ENCODE measurements at places on chromosomes 3 and 15.

DNA sequence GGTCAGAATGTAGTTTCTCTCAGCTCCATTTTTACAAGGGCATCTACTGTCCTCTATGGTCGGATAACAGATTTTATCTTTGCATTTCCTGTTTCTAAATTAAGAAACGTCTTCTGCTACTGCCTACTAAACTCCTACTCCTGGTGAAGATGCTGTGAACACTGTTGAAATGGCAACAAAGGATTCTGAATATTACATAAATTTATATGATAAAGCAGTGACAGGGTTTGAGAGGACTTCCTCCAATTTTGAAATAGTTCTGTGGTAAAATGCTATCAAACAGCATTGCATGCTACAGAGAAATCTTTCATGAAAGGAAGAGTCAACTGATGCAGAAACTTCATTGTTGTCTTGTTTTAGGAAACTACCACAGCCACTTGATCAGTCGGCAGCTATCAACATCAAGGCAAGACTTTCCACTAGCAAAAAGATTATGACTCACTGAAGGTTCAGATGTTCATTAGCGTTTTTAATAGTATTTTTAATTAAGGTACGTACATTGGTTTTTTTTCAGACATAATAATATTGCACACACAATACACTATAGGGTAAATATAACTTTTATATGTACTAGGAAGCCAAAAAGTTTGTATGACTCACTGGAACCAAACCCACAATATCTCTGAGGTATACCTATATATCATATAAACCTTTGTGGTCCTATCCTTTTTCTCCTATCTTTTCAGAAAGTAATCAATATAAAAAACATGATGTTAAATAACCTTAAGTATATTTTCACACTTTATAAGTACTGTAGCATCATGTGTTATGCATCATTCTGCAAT is 156.1 kb downstream of the STAG1 start:
- DNase-seq = no peak

GRCh38 chr15:59689626-59690236 is 611 bp upstream of the BNIP2 start:
- DNase-seq = no peak

DNA sequence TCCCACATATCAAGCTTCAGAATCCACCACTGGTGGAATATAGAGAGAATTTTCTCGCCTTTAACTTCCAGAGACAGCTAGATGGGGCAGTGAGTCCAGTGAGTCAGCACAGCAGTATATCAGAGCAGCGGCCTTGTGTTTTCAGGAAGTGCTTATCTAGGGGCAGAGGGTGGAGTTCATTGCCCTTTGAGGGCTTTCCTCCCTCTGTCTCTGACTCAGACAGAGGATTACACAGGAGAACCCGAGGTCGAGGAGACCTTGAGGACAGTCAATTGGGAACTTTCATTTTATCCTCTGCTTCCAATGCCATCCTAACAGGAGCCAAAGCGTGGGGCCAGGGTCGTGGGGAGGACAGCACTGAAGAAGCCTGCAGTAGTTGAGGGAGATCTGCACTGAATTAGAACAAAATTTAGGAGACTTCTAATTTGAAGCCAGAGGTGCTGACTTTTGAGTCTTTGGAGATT is 109.6 kb upstream of the UMPS start:
- DNase-seq = no peak

DNA sequence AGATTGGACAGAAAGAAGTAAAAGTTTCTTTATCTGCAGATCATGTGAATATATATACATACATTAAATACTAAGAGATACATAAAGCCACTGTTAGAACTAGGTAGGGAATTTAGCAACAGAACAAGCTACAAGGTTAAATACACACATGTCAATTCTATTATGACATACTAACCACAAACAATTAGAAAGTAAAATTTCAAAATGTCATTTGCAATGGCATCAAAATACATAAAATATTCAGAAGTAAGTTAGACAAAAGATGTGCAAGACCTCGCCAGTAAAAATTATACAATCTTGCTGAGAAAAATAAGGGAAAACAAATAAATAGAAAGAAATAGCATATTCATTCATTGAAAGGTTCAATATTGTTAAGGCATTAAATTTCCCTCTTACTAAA is 200.0 kb upstream of the HES1 start:
- DNase-seq = no peak

DNA sequence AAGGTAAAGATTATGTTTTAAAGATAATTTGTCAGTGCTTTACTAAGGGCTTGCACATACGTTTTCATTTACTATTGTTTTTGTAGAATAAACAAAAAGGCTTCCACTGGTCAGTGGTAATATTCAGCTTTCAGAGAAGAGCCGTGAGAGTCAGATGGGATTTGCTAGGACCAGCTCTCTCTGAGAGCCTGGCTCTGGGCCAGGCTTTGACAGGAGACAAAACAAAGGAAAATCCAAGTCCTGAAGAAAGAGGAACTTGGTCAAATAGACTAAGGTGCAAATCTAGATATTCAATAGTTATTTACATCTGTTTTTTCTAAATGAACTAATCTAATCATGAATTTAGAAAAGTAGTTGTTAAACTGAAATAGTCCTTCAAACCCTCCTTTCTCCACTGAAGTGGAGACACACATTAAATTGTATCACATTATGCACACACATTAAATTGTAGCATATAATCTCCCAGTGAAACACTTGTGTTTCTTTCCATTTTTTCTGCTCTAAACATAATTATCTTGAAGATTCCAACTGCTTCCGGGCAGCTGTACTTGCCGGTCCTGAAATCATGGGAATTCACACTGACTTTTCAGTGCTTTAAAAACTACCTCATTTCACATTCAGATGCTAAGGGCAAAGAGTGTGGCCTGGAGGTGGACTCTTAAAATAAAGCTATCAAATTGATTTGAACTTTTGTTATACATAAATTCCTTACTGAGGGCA is 55.1 kb upstream of the FILIP1L start:
- no peak for DNase-seq

GRCh38 chr3:24263069-24263668 is 231.5 kb downstream of the THRB start:
- no peak for DNase-seq

DNA sequence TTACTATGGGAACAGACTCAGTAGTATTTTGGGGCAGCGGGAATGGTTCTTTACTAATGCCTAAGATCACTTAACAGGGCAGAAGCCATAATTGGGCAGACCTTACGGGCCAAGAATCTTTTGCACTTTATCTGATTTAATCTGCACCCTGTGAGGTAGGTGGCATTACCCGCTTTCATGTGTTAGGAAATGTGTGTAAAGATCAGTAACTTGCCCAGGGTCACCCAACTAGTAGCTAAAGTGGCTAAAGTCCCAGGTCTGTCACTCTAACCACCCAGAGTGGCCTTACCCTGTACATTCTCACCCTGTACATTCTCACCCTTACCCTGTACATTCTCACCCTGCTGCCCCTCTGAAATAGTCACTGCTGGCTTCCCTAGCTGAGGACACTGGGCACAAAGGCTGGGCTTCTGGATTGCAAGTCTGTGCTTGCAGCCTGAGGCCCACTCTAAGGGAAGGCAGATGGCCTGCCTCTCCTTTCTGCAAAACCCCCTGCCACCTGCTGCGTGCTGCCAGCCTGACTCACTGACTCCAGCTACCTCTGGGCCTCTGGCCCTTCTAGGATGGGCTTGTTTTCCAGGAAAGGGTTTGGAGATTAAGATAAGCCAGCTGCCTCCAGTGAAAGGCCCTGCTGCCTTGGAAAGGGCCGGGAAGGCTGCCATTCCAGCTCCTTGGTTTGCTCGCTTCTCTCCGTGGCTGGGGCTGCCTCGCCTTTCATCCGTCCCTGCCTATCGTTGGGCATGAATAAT is 37.5 kb upstream of the MYZAP start:
- no peak for DNase-seq

DNA sequence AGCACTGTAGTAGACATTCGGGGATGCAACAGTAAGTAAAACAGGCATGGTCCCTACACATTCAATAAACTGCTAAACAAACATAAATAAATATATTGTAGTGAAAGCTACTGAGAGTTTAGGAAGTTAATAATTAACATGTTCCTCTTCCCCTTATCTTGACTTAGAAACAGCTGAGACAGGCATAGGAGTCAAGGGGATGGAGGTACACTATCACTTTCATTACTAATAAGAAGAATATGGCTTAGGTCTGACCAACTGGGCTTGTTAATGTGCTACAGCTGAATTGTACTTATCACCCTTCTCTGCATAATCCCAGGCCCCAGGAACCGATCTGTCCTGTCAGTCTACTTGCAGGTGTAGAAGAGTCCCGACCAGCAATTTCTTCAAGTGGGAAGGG is 116.3 kb upstream of the DAZL start:
- no peak for DNase-seq

DNA sequence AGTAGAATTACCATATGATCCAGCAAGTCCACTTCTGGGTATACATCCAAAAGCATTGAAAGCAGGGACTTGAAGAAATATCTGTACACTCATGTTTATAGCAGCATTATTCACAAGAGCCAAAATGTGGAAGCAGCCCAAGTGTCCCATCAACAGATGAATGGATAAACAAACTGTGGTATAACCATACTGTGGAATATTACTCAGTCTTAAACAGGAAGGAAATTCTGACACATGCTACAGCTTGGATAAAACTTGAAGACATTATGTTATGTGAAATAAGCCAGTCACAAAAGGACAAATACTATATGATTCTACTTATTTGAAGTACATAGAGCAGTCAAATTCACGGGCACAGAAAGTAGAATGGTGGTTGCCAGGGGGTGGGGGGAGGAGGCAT is 91.2 kb downstream of the HMG20A start:
- DNase-seq = no peak

GRCh38 chr15:85109333-85109732 is 127.7 kb downstream of the PDE8A start:
- DNase-seq = no peak

- DNase-seq = no peak
Observed at GRCh38 chr3:3851621-3852323, 52.5 kb downstream of the LRRN1 start.

- DNase-seq = no peak
Observed at GRCh38 chr15:65789759-65790425, 2.2 kb downstream of the DENND4A start.

- no peak for DNase-seq
Observed at GRCh38 chr3:35528728-35529127, 110.6 kb upstream of the ARPP21 start.

GRCh38 chr3:29279806-29280205 is 1.1 kb upstream of the RBMS3 start:
- DNase-seq = no peak

- no peak for DNase-seq
Observed at GRCh38 chr3:155252021-155252420, 41.5 kb downstream of the STRIT1 start.

DNA sequence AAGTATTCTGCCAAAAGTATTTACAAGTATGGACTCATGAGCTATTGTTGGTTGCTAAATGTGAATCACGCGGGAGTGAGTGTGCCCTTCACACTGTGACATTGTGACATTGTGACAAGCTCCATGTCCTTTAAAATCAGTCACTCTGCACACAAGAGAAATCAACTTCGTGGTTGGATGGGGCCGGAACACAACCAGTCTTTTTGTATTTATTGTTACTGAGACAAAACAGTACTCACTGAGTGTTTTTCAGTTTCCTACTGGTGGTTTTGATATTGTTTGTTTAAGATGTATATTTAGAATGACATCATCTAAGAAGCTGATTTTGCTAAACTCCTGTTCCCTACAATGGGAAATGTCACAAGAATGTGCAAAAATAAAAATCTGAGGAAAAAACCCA is 30.3 kb downstream of the SYNM start:
- no peak for DNase-seq

DNA sequence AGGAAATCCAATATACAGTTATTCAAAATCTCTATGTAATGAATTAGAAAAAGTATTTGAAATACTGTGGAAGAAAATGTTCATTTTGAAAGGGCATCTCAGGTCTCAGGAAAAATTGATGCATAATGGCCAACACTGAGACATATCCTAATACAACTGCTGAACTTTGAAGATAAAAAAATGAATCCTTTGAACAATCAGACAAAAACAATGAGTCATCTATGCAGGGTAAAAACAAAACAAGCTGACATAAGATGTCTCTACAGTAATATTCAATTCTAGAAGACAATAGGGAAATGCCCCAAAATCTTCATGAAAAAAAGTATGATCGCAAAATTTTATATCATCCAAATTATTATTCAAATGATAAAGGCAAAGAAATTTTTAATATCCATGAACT is 34.0 kb upstream of the ZNF280D start:
- DNase-seq = no peak

DNA sequence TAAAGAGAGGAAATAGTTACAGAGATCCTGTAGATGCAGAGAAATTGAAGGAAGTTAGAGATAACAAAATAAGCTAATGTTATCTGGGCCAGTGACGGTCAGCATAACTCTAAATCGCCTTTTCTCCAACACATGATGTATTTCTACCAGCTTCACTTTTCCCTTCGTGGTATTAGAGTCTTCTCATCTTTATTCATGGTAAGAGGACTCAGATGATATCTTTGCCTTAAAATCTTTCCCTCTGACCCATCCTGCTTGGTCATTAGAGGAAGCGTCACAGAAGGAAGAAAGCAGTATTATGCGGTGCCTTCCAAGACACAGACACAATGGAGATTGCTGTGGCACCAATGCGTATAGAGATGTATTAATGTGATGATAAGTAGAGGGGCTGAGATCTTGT is 320.7 kb upstream of the GOLIM4 start:
- DNase-seq = no peak

DNA sequence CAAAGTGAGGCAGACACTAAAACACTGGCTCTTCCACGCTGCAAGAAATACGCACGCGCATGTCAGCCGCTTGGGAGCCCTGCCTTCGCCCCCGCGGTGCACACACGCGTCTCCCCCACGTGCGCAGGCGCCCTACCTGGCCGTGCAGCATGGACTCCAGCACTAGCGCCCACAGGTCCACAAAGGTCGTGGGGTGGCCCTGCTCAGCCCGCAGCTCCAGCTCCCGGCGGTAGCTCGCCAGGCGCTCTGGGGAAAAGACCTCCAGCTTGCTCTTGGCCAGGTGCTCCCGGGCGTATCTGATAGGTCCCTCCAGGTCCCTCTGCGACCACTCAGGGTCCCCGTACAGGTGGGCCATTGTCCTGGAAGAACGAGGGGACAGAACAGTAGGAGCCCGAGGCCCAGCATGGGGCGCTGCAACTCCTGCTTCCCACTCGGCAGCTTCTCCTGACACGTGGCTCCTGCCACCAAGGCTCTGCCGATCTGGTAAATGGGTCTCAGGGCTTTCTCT is 14.9 kb downstream of the PLA2G4D start:
- DNase-seq = no peak

DNA sequence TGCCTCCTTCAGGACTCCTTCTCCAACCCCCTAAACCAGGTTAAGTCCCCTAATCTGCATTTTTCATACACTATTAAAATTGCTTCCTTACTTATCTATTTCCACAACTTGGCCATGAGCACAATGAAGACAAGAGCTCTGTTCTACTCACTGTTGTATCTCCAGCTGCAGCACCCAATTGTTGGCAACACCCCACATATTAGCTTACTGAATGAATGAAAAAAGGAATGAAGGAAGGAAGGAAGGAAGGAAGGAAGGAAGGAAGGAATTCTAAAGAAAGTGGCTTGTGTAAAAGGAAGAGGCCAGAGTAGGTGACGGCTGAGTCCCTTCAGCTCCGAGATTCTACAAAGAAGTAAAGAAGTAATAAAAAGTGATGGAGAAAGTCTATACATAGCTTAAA is 444.7 kb downstream of the ERC2 start:
- no peak for DNase-seq
